ENCODE measurements at places on chromosomes 3 and 15.

DNA sequence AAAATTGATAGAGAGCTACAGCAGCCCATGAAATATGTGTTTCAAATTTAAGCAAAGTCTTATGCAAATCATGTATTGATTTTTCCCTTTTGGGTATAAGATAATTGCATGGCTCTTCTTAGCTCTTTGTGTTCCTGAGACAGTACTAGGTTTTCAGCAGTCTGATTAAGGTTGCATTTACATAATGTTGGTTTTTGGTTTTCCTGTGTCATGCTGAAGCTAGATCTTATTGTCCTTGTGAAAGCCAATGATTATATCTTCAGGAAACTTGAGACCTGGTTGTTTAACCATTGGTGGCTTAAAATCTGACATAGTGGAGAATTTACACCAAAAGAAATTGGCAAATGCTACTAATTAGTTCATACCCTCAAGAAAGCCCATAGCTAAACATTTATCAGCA, 392.6 kb downstream of the ZPLD1 start:
- DNase-seq = no peak

GRCh38 chr3:139074565-139075115, 29.9 kb upstream of the PRR23C start:
- DNase-seq = no peak

DNA sequence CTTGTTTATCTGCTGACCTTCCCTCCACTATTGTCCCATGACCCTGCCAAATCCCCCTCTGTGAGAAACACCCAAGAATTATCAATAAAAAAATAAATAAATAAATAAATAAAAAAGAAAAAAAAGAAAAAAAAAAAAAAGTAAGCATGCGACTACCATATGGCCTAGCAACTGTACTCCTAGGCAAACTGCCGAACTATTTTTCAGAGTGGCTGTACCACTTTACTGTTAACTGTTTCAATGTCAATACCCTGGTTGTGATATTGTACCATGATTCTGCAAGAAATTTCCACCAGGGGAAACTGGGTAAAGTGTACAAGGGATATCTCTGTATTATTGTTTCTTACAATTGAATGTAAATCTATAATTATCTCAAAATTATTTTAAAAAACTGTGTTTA, 41.3 kb upstream of the MAP4 start:
- no peak for DNase-seq

- DNase-seq = no peak
Observed at GRCh38 chr3:152477422-152477821, 208.7 kb downstream of the MBNL1 start.

DNA sequence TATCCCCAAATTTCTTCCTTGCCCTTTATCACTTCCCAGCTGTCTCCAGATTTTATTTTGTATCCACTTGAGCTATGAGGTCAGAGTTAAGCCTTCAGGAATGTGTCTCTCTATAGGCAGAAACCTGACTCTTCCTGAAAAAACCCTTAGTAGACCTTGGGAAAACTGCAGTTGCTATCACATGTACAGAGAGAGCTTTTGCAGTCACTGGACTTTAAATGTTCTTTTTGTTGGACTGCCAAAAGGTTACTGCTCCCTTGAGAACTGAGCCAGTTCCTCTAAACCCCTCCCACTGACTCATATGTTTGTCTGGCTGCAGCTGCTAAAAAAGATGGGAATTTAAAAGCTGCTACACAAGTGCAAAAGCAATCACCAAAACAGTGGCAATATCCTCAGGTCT, 169.1 kb upstream of the CCDC54 start:
- DNase-seq = no peak

DNA sequence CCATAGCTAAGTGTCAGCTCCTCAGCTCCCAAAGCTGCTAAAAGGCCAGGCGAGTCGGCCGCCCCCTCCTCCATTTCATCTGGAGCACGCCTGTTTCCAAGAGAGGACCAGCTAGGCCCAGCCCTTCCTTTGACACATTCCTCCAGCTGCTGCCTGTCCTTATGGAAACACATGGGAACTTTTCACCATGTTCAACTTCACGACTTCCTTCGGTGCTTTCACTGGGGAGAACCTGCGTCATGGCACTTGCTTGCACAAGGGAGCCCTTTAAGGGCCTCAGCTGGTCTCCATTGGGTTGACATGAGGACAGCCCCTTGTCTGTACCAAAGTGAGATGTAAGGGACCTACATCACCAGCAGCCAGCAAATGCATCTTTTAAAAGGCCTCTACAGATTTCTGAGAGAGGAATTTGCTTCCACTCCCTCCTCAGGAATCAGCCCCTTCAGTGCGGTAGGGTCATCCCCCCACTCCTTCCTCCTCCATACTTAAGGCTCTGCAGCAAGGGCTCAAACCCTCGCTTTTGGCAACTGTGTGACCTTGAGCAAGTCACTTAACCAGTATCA, 2.1 kb downstream of the MAGI1 start:
- DNase-seq = no peak

GRCh38 chr3:179929091-179929529, 107.6 kb downstream of the PEX5L start:
- peak; percentile 15 for DNase-seq

DNA sequence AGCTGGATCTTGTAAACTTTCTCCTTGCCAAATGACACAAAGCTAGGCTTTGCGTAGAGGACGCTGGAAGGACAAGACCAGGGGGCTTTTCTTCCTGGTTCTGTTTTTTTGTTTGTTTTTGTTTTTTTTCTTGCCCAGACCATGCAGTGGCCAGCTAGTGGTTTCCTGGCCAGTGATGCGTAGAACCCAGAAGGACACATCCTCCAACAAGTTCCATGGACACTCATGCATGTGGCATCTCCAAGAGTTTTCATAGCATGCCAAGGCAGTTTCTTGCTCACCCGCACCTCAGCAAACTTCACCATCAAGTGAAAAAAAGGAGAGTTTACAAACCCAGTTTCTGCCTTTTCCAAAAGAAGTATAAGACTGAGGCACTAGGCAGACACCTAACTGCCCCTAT, 46.1 kb upstream of the TMCO5A start:
- DNase-seq = no peak

GRCh38 chr15:99134317-99134821, 29.5 kb downstream of the SYNM start:
- no peak for DNase-seq

All from stimulated activated CD8-positive, alpha-beta memory T cell treated with anti-CD3 and anti-CD28 coated beads, Interleukin-2, amount 100 ng/mL, for 48 hours (primary cell).